Cardiac muscle cell (in vitro differentiated cells and primary cell): ENCODE measurements at places on chromosomes 1 and 21.

GRCh38 chr1:211375949-211376348 lies 49.3 kb downstream of the TRAF5 start:
- DNase-seq: no peak

DNA sequence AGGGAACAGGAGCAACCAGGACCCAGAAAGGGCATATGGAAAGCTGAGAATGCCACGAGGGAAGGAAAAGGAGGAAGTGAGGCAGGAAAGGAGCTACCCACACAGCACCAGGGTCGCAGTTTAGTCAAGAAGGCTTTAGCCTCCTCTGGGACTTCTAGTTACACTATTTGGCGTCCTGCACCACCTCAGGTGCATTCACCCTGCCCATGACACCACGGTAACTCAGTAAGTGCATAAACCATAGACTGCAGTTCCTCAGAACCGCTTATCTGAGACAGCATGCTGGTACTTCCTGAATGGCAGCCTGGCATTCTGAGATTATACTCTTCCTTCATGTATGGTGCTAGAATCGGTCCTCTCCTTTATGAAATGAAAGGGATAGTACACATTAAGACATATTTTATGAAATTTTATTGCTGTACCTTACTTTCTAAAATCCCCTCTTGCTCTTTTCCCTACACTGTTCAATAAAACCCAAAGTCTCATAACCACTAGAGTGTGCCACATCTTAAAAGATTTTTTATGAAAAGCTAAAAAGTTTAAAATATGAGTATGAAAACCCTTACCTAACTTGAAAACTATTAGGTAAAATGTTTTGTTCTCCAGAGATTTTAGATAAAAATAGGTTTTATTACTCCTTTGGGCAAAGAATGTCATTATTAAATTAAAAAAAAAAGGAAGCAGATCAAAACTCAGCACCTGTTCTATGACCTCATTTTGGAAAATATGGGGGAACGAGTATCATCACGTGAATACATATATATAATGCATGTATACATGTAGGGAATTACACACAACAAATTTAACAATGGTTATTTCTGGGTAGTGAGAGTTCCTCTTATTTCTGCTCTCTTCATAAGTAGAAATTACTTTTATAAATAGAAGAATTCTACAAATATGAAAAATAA lies 67.3 kb downstream of the VAV3 start:
- no peak for DNase-seq

GRCh38 chr1:209844695-209845407 lies 17.1 kb downstream of the UTP25 start:
- peak; percentile 31 for DNase-seq

- DNase-seq: peak; percentile 50
Observed at GRCh38 chr1:152035539-152036266, 1.1 kb downstream of the S100A11 start.

GRCh38 chr1:165235155-165235776 lies 121.2 kb downstream of the LMX1A start:
- no peak for DNase-seq

DNA sequence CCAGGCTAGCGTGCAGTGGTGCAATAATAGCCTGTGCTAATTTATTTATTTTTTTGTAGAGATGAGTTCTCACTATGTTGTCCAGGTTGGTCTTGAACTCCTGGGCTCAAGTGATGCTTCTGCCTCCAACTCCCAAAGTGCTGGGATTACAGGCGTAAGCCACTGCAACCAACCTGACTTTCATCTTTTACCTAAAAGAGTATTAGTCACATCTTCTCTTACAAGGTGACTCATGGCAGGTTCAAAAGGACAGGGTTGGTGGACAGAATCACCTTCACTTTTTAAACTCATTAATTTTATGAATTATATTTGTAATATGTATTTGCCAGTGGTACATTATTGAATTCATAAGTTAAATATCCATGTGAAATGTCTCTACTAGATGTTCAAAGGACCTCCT lies 18.1 kb downstream of the JAM2 start:
- DNase-seq: no peak

GRCh38 chr1:162360874-162361260 lies 15.8 kb downstream of the SPATA46 start:
- no peak for DNase-seq

GRCh38 chr1:71030026-71030425 lies 17.6 kb downstream of the PTGER3 start:
- no peak for DNase-seq

DNA sequence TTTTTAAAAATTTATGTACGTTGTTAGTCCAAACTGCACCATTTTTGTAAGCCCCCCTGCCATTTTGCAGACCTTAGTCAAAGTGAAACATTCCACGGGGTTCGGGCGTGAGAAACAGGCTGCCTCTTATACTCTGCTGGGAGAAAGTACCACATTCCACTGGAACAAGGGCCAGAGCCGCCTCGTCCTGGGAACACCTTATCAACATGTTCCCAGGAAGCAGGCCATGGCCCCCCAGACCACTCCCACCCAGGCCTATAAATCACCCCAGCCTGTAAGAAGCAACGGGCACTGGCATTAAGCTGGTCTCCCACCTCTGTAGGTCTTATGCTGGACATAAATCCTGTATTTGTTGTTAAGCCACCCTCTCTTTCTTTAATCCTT lies 854 bp upstream of the ZRANB2 start:
- peak; percentile 2 for DNase-seq

GRCh38 chr1:71223641-71224340 lies 143.0 kb upstream of the ZRANB2 start:
- no peak for DNase-seq
